ENCODE measurements at places on chromosomes 1 and 21.

DNA sequence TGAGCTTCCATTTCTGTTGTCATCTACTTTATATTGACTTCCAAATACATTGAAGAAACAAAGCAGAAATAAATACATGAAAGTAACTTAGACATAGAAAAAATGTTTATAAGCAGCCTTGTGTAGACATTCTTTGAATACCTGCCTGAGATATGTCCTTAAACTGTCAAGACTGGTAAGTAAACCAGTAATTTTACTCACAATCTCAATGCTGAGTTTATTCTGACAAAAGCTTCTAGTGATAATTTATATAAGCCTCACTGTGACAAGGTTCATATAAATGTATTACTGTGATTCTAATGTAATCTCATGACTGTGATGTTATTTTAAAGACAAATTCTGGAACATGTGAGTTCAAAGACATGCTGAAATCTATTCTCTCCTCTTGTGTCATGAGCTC lies 516.7 kb upstream of the B3GALT2 start:
- no peak for DNase-seq

DNA sequence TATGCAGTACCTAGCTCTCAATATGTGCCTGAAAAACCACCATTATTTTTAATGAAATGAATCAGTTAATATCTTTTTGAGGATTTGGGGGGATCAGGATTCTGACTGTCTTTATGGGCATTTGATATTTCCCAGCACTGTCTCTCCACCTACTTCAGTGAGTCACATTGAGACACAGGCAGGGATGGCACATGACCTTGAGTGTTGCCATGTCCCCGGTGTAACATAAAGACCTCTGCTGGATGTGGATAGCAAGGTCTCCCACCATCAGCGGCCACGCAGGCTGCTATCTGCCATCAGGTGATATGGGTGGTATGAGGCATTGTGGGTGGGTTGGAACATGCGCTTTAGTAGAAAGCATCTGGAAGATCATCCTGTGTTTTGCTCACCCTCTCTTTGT lies 103.2 kb downstream of the RGL1 start:
- DNase-seq: no peak

- DNase-seq: no peak
These were observed 83.1 kb upstream of the ERRFI1 start for GRCh38 chr1:8109216-8109615.

GRCh38 chr1:109912873-109913272 lies 2.2 kb downstream of the CSF1 start:
- no peak for DNase-seq

DNA sequence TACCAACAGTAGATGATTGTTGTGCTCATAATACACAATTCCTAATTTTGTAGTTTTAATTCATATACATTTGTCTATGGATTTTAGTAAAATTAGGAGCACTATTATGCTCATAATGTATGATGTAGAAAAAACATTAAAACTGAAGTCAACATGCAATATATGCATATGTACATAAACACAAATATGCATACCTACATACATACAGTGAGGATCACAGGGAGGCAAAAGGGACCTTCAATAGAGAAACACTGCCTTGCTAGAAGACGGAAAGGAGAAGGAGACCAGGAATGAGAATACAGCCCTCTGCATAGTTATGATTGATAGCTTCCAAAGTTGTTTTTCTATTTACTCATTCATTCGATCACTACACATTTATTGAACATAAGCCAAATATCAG lies 606.5 kb downstream of the LMO4 start:
- DNase-seq: no peak

DNA sequence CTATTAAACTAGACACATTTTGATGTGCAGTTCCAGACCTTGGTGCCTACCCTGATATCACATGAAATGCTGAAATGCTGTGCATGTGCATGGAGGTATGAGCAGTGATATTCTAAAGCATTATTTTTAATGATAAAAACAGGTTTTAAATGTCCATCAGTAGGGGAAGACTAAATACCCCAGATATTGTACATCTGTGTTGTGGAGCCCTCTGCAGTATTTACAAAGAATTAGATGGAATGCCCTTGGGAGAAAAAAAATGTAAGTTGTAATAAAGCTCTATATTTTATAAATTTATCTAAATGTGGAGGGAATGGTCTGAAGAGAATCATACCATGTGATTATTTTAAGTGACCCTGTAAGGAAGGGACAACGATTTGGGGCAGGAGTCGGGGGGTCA lies 39.1 kb upstream of the IGSF5 start:
- no peak for DNase-seq

GRCh38 chr1:244820131-244820530 lies 15.3 kb upstream of the COX20 start:
- no peak for DNase-seq

DNA sequence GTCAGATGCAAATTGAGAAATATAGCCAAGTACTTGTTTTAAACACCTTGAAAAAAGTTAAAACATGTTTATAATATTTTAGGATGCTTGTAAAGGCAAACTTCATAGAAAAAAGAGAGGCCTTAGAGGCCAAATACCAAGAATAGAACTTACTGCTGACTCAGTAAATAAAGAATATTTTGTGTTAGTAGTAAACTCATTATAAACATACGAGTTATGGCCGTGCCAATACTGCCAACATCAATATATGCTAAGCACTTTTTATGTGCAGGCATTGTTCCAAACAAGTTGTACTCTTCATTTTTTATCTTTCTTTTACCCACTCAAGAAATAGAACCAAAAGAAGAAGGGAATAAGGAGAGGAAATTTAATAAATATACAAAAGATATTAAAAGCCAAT lies 705.9 kb upstream of the NCAM2 start:
- DNase-seq: no peak

- DNase-seq: no peak
These were observed 56.7 kb downstream of the PRDM2 start for GRCh38 chr1:13756557-13757315.

DNA sequence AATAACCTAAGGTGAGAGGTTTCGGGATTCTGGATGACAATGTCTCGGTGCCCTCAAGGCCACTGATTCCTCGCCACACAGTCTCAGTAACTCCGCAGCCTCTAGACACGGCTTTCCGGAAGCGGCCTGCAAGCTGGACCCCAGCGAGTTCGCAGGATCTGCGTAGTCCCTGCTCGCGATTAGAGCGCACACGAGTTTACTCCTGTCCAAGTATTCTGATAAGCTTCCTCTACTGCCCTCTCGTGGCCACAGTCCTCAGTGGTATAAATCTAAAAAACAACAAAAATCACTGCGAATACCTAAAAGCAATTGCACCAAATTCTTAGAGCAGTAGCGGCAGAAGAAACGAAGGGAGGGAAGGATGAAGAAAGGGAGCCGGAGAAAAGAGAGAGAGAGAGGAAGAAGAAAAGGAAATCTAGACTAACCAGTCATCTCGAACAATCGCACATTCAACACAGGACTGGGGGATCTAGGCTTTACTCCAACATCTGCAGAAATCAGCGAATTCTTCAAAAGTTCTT lies 1.1 kb upstream of the PLXNA2 start:
- DNase-seq: peak; percentile 91

DNA sequence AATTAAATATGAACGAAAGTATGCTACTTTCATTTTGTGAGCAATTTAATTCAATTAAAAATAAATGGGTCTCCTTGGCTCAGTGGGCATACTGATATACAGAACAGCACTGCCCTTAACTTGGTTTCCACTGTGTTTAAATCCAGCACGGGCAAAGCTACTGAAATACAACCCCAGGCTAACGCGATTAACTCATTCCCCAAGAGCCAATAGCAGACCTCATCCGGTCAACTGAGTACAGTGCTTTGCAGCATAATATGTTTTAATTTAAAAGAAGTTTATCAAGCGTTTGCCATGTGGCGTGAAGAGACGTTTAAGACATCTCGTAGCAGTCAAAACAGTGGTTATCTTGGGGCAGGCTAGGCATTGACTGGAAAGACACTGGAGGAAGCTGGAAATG lies 118.6 kb downstream of the PROX1 start:
- DNase-seq: no peak

GRCh38 chr21:37073417-37074196 lies 553 bp downstream of the TTC3 start:
- DNase-seq: peak; percentile 88

DNA sequence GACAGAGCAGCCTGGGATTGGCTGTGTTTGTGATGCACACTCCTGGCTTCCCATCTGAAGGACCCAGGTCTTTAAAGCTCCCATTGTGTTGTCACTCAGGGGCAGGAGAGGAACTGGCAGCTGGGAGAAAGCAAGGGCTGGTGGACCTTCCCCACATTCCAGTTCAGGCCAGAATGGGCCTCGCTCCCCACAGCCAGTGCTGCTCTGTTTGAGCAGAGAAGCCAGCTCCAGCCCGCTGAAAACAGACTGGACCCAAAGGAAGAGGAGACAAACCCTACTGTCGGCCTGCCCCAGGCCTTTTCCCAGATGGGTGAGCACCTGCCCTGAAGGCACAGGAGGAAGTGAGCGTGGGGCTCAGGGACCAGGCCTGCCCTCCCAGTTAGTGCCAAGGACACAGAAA lies 499.4 kb downstream of the NPHP4 start:
- no peak for DNase-seq

- DNase-seq: no peak
These were observed 39.6 kb upstream of the GRIK3 start for GRCh38 chr1:37073854-37074379.

- no peak for DNase-seq
These were observed 15.0 kb upstream of the F5 start for GRCh38 chr1:169601096-169601881.

DNA sequence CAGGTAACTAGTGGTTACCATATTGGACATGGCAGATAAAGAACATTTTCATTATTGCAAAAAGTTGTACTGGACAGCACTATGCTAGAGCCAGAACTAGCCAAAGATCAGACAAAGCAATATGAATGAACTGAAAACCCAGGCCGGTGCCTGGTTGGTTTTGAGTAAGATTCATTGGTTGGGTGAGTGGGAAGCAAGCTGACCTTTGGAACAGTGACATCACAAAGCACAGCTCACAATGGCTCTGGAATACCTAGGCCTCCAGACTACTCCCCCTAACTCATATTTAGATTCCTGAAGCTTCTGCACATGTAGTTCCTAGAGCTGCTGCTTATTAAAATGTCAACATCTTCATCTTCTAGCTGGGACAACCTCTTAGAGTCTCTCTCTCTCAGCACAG lies at the start of gene TMCO2:
Gene TMCO2, plus strand, starts transcription at position 283 of the 400 bp plus-strand sequence. Its CDS starts 57 bp downstream, at position 340.
- DNase-seq: no peak

- DNase-seq: no peak
These were observed 6.9 kb downstream of the ACKR1 start for GRCh38 chr1:159211331-159212136.

- DNase-seq: no peak
These were observed 32.9 kb upstream of the TADA1 start for GRCh38 chr1:166908942-166909341.

DNA sequence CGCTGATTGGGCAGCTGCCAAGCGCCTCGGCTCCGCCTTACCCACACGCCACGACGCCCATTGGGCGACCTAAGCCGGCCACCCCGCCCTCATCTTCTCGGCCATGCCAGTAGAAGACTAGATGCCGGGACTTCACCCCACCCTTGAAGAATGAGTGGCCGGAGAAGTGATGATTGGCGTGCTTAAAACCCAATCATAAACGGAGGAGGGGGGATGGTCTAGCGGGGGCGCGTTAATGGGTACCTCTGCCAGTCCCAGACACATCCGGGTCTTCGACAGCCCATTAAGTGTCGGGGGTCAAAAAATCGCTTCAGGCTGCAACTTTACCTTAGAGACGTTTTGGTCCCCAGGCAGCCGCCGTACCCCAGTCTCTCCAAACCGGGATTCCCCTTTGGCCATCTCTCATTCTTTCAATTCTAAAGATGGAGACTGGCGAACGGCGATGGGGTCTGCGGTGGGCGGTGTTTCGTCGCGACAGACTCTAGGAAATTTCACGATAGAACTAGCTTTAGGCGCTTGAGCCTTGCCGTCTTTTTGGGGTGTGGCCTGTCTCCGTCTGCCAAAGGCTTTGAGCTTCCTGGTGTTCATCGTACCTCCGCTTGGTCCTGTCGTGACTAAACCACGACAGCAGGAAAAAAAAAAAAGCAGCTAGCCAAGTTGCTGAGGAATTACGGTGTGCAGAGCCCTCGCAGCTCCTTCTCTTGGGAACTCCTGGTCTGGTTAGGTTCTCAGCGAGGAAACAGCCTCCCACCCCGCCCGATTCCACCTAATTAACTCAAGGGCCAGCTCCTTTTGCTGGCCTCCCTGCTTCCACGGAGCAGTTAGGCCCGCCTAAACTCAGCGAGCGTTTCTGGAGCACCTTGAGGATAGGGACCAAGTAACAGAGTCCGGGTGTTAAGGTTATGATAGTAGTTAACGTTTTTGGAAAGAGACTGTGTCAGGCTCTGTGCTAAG lies at the start of gene GATAD2B:
Gene GATAD2B, minus strand, starts transcription at position 1 of the 954 bp plus-strand sequence. CDS start 94,625 bp downstream, outside the sequence.
- peak; percentile 100 for DNase-seq

GRCh38 chr1:21764615-21765423 lies 18.1 kb downstream of the USP48 start:
- DNase-seq: no peak

DNA sequence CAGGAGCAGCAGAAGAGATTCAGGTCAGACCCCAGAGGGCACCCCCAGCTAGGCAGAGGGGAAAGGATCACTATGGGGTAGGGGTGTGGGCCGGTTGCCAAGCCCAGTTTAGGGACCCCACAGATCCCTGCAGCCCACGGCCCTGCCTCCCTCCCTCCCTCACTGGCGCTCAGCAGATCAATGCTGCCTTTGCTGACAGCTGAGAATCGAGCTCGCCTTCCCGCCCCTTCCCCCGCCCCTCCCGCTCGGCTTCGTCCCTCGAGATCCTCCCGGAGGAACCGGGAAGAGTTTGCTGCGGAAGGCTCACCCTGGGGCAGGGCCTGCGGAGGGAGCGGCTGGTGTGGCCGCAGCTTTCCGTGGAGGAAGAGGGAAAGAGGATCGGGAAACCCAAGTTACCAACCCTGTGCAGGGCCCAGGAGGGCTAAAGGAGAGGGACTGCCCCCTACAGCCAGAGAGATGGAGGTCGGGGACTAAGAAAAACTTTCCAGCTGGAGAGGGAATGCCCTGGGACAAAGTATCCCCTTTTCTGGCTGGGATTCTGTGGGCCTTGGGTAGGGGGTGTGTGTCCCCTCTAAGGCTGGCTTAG lies 1.1 kb upstream of the KCNQ4 start:
- peak; percentile 63 for DNase-seq

DNA sequence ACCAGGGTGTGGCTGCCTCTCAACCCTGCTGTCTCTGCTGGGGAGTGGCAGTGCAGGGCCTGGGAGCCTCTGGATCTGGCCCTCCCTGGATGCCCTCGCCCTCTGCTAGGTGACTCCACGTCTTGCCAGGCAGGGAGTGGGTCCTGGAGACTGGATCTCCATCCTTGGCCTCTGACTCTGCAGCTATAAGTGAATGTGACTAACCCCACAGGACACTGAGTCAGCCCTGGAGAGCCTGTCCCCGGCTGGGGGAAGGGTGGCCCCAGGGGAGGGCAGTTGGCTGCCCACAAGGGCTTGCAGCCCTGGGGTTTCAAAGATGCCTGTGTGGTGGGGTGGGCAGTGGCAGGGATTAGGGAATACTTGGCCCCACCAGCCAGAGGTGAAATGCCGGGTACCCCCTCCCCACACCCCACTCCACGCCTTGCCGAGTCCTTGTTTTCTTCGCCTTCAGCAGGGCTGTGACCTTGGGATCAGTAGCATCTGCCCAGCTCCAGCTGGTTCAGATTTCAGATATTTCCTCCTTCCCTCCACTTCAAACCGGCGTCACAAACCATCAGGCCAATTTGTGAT lies 1.9 kb upstream of the MYBPH start:
- no peak for DNase-seq

GRCh38 chr1:1629430-1630190 lies 2.4 kb upstream of the MMP23B start:
- DNase-seq: peak; percentile 73

Data from Right ventricle myocardium inferior (tissue), 1 donor.